ENCODE measurements at places on chromosomes 7 and 10.

DNA sequence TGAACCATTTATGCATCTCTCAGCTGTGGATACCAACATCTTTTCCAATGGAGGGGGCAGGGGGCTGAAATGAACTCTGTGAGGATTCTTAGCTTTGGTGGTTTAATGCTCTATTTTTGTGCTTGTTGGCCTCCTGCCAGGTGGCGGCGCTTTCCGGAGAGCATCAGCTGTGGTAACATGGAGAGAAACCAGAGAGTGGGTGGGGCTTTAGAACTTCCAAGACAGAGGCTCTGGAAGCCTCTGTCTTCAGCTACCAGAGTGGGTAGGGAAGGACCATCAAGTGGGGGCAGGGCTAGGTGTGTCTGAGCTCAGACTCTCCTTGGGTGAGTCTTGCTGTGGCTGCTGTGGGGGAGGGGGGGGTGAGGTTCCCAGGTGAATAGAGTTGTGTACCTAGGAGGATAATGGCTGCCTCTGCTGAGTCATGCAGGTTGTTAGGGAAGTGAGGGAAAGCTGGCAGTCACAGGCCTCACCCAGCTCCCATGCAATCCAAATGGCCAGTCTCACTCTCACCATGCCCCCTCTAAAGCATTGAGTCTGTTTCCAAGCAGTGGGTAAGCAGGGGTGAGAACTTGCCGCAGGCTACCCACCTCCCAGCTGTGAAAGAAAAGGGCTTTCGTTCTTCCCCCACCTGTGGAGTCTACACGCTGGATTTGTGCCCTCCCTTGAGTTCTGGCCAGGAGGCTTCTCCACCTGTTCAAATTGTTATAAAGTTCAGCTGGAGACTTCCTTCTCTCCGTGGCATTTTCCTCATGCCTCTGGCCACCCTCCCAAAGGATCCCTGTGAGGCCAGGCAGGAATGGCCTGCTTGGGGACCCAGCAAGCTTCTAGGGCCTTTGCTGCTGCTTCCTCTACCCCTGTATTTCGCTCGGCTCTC is 527.0 kb downstream of the NEBL start:
- DNase-seq, result no peak

DNA sequence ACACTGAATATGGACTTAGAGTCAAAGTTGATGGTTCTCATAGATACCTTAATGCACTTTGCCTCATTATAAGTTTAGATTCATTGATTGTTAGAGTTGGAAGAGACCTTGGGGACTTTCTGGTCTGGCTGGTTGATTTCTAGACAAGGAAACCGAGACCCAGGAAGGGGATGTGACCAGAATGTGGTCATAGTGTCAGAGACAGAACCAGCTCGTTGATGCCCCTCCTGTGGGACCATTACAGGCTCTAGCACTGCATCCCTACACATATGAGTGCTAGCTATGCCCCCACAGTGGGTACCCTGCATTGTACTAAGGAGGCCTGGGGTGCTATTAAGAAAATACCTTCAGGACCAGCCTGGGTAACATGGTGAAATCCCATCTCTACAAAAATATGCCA is 306.6 kb downstream of the CAMK1D start:
- DNase-seq, result no peak

DNA sequence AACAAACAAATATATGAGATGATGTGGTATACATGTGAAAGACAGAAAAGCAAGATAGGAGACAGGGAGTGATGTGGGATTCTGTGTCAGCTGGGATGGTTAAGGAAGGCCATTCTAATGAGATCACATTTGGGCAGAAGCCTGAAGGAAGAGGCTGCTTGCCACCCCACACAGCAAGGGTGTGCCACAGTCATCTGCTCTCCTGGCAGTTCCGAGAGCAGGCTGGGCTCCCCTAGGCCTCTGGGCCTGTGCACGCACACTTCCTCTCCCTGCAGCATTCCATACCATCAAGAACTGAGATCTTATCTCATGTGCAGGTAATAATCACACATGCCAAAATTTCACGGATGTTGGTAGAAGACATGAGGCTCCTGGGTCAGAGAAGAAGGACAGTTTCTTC is 43.1 kb downstream of the SYPL1 start:
- DNase-seq, result no peak

GRCh38 chr10:127577376-127578258 is 28.5 kb downstream of the NPS start:
- DNase-seq, result no peak

DNA sequence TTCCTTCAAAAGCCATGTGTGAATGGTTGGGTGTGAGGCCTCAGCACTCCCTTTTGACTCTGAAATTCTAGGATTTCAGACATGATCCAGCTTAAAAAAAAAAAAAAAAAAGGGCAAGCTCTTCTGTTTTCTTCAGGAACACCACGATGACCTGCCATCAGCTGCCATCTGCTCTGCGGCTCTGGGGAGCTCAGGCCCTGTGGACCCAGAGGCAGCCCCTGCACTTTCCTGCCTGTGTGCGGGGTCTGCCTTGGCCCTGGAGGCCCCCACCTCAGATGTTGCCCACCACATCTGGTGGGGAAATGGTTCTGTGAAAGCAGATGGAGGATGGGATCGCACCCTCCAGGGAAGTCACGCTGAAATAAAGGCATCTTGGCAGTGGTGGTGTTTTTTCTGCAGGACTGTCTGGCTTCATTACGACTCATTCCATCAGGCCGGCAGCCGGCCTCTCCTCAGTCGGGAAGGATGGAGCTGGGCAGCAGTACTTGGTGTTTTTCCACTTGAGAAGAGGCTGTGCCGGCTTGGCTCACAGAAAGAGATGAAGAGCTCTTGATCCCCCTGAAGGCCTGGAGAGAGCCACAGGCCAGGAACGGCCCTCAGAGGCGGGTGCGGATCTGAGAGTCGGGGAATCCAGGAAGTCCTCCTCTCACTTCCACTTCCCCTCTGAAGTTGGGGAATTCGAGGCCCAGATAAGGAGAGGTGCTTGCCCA is 66.1 kb upstream of the AQP1 start:
- no peak for DNase-seq

GRCh38 chr7:90768301-90768700 is 172.2 kb downstream of the CDK14 start:
- DNase-seq, result no peak

GRCh38 chr7:19089797-19090196 is 27.6 kb downstream of the TWIST1 start:
- DNase-seq, result no peak

DNA sequence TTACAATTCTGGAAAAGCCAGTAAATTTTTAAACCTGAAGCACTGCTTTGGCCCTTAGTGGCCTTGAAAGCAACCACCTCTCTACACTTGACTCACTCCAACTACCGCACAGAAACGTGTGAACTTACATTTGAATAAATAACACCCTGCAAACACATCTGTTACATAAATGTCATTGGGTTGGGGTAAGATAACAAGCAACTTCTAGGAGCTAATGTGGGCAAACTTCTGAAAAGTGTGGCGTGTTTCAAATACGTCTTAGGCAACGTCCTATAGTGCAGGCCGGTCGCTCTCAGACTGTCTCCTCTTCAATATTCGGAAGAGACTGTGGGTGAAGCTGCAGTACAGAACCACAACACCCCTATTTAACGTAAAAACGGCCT is 474 bp downstream of the ORC5 start:
- DNase-seq, result no peak

DNA sequence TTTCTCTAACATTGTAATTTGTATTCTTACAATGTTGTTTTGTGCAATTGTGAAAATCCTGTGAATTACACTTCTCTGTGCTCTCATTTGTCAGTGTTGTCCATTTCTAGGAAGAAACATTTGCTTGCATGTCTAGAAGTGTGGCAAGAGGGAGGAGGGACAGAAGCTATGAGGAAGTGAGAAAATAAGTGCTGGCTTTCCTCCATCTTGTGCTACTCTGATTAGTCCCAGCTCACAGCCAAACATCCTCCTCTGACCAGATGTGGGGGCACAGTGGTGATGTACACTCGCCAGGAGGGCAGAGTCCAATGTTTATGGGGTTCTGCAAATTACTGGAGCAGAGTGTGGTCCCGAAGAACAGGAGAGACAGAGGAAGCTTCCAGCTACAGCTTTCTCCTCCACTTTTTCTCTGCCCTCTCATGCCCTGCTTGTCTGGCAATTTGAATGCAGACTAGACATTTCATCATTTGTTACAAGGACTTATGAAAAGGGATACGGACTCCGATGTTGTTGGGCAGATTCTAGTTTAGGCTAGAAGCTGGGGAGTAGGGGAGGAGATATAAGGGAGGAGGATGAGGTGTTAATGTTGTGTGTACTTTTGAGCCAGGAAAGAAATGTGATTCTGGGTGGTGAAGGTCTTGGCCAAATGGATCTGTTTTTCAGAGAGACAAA is 131.0 kb upstream of the C1GALT1 start:
- DNase-seq, result no peak

DNA sequence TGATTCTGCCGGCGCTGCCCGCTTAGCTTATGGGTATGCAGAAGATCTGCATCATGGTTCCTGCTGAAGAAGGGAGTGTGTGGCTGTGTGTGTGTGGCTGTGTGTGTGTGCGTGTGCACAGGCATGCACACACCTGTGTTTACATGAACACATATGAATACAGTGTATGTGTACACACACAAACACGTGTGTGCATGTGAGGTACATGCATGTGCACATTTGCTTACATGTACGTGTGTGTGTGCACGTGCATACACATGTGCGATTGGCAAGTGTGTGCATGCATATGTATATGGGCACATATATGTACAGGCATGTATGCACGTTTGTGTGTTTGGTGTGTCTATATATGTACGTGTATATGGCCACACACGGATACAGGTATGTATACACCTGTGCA is 16.4 kb upstream of the FAM20C start:
- no peak for DNase-seq

DNA sequence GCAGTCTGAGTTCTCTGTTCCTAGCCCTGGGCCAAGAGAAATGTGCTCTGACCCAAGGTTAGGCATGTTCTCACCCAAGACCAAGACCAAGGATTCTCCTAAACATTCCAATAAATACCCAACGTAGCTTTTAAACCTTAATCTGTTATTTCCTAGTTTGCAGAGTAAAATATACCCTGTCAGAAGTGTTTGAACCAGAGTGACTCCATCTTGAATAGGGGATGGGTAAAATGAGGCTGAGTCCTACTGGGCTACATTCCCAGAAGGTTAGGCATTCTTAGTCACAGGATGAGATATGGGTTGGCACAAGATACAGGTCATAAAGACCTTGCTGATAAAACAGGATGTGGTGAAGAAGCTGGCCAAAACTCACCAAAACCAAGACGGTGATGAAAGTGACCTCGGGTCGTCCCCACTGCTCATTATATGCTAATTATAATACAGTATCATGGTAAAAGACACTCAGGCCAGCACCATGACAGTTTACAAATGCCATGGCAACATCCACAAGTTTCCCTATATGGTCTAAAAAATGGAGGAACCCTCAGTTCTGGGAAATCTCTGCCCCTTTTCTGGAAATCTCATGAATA is 27.7 kb downstream of the PLXNA4 start:
- no peak for DNase-seq

DNA sequence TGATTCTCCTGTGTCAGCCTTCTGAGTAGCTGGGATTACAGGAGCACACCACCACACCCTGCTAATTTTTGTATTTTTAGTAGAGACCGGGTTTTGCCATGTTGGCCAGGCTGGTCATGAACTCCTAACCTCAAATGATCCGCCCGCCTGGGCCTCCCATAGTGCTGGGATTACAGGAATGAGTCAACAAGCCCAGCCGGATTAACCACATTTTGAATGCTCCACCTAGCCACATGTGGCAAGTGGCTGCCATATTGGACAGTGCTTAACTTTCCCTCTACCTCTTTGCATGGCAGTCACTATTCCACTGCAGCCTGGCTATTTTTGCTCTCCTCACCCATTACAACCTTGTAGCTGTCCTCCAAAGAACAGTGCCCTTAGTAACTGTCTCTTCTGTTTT is 160.1 kb downstream of the GATA3 start:
- DNase-seq, result no peak

- DNase-seq, result no peak
These were observed 18.1 kb downstream of the ANKRD16 start for GRCh38 chr10:5871596-5871995.

- DNase-seq, result no peak
These were observed 18.2 kb upstream of the PARP12 start for GRCh38 chr7:140080919-140081318.
